ENCODE measurements at places on chromosomes 1 and 21.

GRCh38 chr1:167137793-167138510 is 44.1 kb downstream of the STYXL2 start:
- no peak for DNase-seq

GRCh38 chr1:110393691-110394492 is 3.1 kb upstream of the SLC16A4 start:
- DNase-seq, result no peak

DNA sequence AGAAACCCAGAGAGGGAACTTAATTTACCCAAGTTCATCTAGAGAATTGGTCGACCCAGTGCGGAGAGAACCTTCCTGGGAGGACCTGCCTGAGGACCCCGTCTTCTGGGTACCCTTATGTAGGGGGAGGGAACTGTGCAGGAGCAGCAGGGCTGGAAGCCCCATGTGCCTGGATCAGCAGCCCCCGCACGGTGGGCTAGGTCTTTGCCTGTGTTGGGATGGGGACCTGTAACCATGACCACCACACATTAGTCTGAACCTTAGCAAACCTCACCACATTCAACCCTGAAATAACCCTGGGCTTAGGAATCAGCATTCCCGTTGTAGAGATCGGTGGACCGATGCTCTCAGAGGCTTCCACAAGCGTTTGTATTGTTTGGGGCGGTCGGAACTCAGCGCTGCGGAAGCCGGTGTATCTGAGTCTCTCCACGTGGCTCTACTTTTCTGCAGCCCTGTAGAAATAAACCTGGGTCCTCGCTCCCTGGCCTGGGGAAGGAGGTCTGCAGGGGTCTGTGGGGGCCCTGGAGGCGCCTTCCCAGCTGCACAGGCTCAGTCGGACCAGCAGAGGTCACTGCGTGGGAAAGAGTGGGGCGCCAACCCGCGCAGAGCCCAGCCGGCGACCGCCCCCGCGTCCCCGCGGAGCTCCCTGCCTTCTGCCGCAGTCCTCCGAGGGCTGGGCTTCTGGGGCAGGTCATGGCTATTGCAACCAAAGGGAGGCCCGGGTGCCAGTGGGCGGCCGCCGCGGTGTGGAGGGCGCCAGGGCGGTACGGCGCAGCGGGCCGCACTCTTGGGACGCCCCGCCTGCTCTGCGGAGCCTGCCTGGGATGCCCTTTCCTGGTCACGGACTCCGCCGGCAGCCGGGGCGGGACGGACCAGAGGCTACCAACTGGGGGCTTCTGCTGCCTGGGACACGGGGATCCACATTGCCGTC is 36.2 kb upstream of the KCNA10 start:
- peak; percentile 66 for DNase-seq

DNA sequence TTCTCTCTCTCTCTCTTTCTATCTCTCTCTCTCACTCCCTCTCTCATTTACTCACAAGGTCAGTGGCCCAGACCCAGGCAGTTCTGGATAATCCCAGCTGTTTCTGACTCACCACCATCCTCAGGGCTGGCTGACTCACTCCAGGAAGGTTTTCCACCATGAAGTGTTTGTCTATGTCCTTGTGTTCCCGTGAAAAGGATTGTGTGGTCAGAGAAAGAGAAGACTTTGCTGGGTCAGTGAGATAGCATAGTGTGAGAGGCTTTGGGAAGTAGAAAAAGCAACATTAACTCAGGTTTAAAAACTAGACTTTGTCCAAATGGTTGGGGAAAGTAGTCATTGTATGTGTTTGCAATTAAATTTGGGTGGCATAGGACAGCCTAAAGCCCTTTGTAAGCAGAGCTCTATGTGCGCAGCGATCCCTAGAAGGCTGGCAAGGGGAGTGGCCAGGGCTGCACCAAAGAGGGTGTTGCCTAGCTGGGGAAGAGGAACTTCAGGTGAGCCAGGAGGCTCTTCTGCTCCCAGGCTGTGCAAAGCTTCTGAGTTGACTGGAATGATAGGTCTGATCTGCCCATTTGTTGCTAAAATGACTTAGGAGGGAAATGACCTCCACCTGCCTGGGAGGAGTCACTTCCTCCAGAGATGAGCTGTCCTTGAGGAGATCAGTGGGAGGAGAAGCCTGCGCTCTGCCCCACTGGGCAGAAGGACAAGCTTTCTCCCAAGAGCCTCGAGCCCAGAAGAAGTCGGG is 4.9 kb upstream of the CAPN2 start:
- DNase-seq, result no peak
